ENCODE measurements at places on chromosomes 3 and 15. TPM values are rescaled to one million over a fixed set of nuclear protein-coding genes. Genes with fewer than 3 reads are reported as not detected.

Gene ZNF106
- total RNA-seq: 33.1 TPM

Gene POLQ
- total RNA-seq: 2.1 TPM

Gene GATA2
- 2.2 TPM for total RNA-seq

Gene LRRC2
- total RNA-seq: 1.1 TPM

Gene PCSK6
- 9.3 TPM for total RNA-seq

Gene TRIM42
- total RNA-seq: not detected

Gene EFCC1
- 0.19 TPM for total RNA-seq

Gene MST1R
- total RNA-seq: 5.4 TPM

Gene SLC12A8
- 9.9 TPM for total RNA-seq

Gene KLHL40
- total RNA-seq: not detected

Gene ACSBG1
- total RNA-seq: 0.09 TPM

Gene TNIK
- 11.6 TPM for total RNA-seq

Gene GNB4
- 15.8 TPM for total RNA-seq

Gene RASGRP1
- total RNA-seq: 10.1 TPM

Gene SAMMSON
- total RNA-seq: not detected

Gene IQCH
- 3.1 TPM for total RNA-seq

Gene ABHD2
- total RNA-seq: 49.3 TPM

Gene SAMD7
- not detected for total RNA-seq

Gene C2CD4B
- total RNA-seq: 0.42 TPM

Gene FES
- 13.4 TPM for total RNA-seq

Gene PLCH1
- total RNA-seq: 0.29 TPM

Gene PODXL2
- 4.5 TPM for total RNA-seq

Gene DLG1
- total RNA-seq: 138 TPM

Gene KY
- total RNA-seq: not detected

Gene GOLGA8G
- total RNA-seq: not detected

Gene LYZL4
- total RNA-seq: not detected
